Stimulated activated CD4-positive, alpha-beta T cell treated with anti-CD3 and anti-CD28 coated beads, Interleukin-1b, Interleukin-23, amount 100 ng/mL, for 4 hours (primary cell): ENCODE measurements at places on chromosomes 6 and 20.

DNA sequence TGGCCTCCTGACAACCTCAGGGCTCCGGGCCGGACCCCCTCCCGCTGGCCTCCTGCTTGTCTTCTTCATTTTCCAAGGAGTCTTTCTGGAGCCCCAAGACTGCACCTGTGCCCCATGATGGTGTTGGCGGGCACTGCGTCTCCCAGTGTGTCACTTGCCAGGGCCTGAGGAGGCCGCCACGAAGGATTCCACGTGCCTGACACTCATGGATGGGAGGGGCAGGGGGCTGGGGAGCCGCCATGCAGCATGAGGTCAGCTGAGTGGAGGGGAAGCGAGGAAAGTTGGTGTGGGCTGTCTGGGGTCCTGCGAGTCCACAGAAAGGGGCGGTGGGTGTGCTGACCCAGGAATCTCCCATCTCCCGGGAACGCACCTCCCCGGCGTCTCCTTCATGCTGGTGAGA lies 165.7 kb downstream of the SMOC2 start:
- DNase-seq: no peak

GRCh38 chr20:41080866-41081265 lies 52.2 kb downstream of the TOP1 start:
- DNase-seq: no peak

- DNase-seq: no peak
Measured at GRCh38 chr6:166301611-166302529, 6.3 kb downstream of the PRR18 start.

- DNase-seq: no peak
Measured at GRCh38 chr6:75144386-75144785, 61.5 kb downstream of the COL12A1 start.

DNA sequence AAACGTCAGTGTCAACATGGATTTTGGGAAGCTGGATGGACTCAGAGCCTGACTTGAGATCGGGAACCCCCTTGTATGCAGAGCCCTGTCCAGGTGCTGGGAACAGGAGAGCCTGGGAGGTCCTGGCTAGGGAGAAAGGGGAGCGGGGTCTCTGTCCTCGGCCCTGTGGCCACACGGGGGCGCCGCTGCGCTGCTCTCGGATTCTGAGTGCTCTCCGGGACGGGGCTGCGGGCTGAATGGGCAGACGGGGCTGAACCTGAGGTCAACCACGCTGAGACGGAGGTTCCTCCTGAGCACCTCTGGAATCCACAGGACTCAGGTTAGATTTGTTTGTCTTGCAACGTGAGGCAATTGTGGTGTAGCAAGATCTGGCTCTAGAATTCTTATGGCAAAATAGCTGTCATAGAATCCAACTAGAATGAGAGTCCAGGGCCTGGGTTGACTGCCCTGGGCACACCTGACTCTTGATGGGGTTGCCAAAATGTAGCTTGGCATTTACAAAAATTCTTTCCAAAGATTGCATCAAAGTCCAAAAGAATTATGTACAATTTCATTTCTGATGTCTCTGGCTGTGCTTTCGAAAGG lies 20.6 kb upstream of the HLA-F start:
- peak; percentile 79 for DNase-seq
